Cardiac fibroblast (primary cell): ENCODE measurements at places on chromosomes 3 and 15.

- DNase-seq, result peak; percentile 53
These were observed 215.6 kb upstream of the CD96 start for GRCh38 chr3:111326144-111326995.

DNA sequence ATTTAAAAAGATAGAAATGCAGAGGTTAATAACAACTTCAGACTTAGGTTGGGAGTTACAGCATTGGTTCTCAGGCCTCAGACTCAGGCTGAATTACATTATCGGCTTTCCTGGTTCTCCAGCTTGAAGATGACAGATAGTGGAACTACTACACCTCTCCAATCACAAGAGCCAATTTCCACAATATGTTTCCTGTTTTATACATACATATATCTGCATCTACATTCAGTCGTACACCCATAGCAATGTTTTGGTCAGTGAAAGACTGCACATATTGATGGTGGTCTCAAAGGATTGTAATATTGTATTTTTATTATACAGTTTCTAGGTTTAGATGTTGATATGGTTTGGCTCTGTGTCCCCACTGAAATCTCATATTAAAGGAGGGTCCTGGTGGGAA lies 35.4 kb downstream of the AADACL2 start:
- DNase-seq, result no peak

GRCh38 chr15:97520689-97521088 lies 439.8 kb upstream of the ARRDC4 start:
- DNase-seq, result no peak

- peak; percentile 62 for DNase-seq
These were observed 31.6 kb upstream of the CLASP2 start for GRCh38 chr3:33749546-33750210.

- DNase-seq, result peak; percentile 16
These were observed 152.0 kb downstream of the EPHA6 start for GRCh38 chr3:96966181-96966929.

GRCh38 chr3:189927975-189928895 lies 192.5 kb downstream of the P3H2 start:
- peak; percentile 44 for DNase-seq

DNA sequence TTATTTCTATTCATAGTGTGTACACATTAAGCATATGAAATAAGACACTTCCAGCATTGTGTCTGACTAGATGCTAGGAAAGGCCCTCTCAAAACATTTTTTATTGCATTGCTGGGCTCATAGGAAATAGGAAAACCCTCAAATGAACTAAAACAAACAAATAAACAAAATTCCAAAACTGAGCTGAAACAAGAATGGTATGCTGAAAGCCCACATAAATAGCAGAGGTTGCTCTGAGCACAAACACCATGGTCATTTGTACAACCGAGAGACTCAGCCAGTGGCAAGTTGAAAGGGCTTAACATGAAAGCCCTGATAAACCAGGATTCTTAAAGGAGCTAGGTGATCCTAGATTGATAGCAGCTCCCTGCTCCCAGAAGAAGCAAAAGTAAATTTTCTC lies 310.0 kb upstream of the WNT5A start:
- DNase-seq, result no peak

GRCh38 chr3:133833267-133833666 lies 27.7 kb downstream of the SRPRB start:
- DNase-seq, result no peak

- peak; percentile 90 for DNase-seq
These were observed 165.6 kb downstream of the NSMCE3 start for GRCh38 chr15:29103824-29104565.

- DNase-seq, result no peak
These were observed 403.3 kb downstream of the TBC1D5 start for GRCh38 chr3:17339132-17339575.

- peak; percentile 87 for DNase-seq
These were observed 139.5 kb downstream of the ADAMTS9 start for GRCh38 chr3:64548200-64548889.

- DNase-seq, result peak; percentile 77
These were observed at the start of gene DLEC1 for GRCh38 chr3:38039101-38039898. Gene DLEC1 (plus strand): TSS chr3:38039208. CDS start chr3:38039226, 18 bp downstream.

- no peak for DNase-seq
These were observed 21.1 kb upstream of the BDH1 start for GRCh38 chr3:197576838-197577237.

DNA sequence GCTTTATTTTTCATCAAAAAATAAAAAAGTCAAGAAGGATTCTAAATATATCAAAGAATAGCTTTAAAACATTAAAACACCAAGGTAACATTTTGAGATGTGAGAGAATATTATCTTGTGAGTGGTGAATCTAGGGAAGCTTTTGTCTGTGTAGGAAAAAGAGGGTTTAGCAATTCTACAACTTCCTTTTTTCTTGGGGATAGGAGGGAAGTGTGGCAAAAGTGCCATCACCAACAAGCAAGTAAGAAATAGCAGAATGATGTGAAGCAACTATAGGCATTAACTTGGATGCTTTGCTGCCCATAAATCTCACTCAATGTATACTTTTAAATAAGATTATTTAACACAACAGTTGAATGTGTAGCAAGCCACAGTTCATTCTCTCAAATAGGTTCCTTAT lies 57.8 kb upstream of the SUCLG2 start:
- no peak for DNase-seq

- DNase-seq, result no peak
These were observed 22.6 kb downstream of the TGM5 start for GRCh38 chr15:43244092-43244491.
